Left ventricle myocardium inferior (tissue), 1 donor: ENCODE measurements at places on chromosomes 6 and 20.

GRCh38 chr6:159440911-159441703 lies 251.9 kb downstream of the SOD2 start:
- DNase-seq: no peak

- DNase-seq: no peak
These were observed 892 bp upstream of the DXO start for GRCh38 chr6:31972709-31973350.

- peak; percentile 22 for DNase-seq
These were observed 23.9 kb downstream of the MAP7 start for GRCh38 chr6:136526196-136526930.

DNA sequence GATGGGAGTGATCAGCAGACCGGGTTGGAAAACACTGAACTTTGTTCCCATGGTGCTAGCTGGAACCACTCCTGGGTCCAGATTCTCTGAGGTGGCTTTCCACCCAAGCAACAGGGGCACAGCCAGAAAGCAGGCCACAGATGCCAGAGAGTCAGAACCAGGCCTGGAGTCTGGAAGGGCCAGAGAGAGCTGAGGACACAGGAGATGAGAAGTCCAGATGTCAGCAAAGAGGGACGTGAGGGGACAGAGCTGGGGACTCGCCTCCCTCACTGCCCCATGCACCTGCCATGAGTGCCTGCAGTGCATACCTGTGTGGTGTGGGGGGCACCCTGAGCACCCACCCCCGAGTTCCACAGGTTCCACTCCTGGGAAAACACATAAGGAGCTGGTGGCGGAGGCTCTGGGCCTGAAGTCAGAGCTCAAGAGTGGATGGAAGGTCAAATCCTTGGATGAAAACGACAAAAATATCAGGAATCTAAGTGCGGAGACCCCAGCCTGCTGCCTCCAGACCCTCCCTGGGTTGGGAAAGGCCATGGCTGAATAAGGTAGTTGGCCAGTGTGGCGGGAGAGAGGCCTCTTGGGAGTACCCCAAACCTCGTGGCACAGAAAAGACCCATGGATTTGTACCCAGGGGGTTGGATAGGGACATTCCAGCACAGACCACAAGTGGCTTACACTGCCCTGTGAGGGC lies 224.2 kb downstream of the SYNDIG1 start:
- no peak for DNase-seq

DNA sequence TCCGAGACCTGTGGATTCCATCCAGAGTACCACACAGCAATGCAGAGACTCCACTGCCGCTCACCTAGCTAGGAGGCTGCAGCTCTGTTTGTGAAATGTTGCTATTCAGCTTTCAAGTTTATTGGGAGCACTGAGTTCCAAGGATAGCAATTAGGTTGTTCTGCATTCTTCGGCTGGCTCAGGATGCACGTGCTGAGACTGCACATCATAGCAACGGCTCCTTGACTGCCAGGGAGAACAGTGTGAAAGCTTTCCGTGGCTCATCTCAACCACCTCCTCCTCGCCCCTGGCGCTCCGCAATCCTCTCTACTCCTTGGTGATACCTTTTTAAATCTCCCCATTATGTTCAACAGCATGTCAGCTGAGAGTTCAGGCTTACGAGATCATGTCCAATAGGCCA lies 116.6 kb downstream of the TSHZ2 start:
- DNase-seq: no peak

- no peak for DNase-seq
These were observed 41.9 kb upstream of the PKIB start for GRCh38 chr6:122568350-122568749.

GRCh38 chr20:46324379-46324778 lies 16.1 kb upstream of the CDH22 start:
- no peak for DNase-seq

DNA sequence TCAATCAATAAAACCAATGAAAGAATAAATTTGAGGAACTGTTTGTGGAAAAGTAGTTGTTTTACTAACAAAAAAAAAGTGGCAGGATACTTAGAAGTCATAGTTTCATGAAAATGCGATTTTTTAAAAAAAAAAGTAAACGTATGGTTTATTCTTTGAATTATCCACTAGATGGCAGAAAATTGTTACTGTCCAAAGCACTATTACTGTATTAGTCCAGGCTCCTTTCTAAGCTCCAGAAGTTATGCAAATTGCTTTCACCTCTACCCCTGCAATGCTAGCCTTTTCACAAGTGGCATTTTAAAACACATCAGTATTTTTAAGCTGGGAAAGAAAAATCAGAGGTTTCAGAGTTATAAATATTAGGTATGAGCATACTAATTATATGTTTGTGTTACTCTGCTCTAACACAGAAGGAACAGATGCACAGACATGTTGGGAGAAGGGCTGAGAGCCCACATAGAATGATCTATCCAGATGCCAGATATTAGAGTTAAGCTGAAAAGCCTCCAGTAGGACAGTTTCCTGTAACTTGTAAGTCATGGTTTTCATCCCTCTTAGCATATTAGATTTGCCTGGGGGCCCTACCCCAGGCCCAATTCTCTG lies 63.9 kb downstream of the FHL5 start:
- no peak for DNase-seq

GRCh38 chr20:22629447-22629846 lies 45.1 kb upstream of the FOXA2 start:
- no peak for DNase-seq

GRCh38 chr6:109345986-109346385 lies 36.3 kb downstream of the CD164 start:
- DNase-seq: no peak

DNA sequence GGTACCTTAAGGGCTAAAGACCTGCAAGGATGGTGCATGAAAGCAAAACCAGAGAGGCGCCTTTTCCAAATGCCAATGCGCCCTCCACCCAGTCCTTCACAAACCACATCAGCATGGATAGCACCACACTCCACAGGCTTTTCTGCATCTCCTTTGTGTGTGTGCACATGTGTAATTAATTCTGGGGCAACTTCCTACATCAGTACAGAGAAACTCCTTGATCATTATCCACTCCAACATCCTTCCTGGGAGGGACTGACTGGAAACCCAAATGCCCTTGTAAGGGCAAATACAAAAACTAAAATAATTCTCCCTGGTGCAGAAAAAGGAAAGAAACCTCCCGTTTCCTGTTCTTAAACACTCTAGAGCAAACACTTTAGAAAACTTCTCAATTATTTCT lies 10.8 kb downstream of the SLC52A3 start:
- no peak for DNase-seq

GRCh38 chr20:63857764-63858392 lies 3.4 kb upstream of the ABHD16B start:
- peak; percentile 55 for DNase-seq

DNA sequence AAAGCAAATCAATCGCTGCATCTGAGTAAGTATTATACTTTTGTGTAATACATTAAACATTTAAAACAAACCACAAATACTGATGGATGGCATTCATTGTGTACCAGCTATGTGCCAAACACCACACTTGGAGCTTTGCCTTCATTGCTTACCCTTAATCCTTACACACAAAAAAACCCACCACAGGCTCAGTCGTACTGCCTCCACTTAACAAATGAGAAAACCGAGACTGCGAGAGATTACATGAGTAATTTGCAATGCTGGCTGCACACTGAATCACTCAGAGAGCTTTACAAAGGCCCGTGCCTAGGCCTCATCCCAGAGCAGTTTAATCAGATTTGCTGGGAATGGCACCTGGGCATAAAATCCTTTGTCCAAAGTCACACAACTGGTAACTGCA lies 130.5 kb downstream of the EDN1 start:
- DNase-seq: no peak

- no peak for DNase-seq
These were observed 3.9 kb upstream of the NRSN1 start for GRCh38 chr6:24122139-24122538.

- DNase-seq: peak; percentile 88
These were observed 1.0 kb downstream of the PXDC1 start for GRCh38 chr6:3750317-3751076.

GRCh38 chr6:125718109-125718508 lies 31.3 kb upstream of the HEY2 start:
- no peak for DNase-seq

- DNase-seq: no peak
These were observed 31.5 kb downstream of the PYGB start for GRCh38 chr20:25279403-25279802.

- DNase-seq: no peak
These were observed 61.7 kb upstream of the NUP153 start for GRCh38 chr6:17768388-17768787.

- no peak for DNase-seq
These were observed 25.3 kb downstream of the DUSP22 start for GRCh38 chr6:317448-318144.

DNA sequence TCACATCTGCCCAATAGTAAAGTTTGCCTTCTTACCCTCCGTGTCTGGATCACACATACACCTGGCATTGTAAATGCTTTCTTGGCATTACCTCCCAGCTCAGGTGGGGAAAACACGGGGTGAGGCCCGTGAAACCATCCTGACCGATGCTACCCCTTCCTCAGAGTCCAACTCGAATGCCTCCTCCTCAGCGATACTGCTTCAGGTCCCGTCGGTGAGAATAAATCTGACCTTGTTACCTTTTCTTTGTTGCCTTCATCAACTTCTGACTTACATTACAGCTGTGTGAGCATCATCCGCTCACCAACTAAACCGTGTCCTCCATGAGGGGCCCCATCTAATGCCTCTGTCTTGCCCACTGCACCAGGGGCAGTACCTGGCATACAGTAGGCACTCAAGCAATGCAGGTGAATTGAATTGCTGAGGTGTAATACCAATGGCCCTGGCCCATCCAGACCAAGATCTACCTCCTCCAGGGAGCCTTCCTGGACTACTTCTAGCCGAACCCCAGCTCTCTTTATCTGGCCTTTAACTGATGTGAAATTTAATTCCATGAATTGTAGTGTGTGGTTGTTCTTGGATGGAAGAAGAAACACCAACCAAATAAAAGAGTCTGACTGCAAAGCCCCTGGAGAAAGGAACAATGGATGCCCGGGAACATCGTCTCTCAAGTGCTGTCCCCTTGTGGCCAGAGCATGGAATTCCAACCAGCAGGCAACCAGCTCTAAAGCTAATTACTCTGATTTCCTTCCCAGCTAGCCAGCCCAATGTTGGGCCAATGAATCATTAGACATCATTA lies 141.5 kb downstream of the ANKRD60 start:
- no peak for DNase-seq

- DNase-seq: no peak
These were observed 34.7 kb downstream of the VEGFA start for GRCh38 chr6:43804550-43805223.

DNA sequence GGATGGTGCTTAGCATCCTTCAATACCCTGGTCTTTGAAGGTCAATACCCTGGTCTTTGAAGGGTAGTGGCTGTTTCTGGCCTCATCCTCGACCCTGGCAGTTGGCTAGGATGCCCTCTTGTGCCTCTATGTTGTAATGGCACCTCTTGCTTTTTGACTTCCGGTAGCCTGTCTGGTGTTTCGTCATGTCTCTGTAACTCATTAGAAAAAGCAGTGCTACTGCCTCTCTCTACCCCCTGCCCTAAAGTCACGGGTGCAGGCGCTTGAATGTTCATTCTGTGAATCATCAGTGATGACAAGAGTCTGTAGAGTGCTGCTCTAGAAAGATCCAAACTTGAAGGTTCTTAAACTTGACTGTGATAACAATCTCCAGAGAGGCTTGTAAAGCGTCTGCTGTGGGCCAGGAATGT lies 28.3 kb downstream of the RSPO4 start:
- no peak for DNase-seq

DNA sequence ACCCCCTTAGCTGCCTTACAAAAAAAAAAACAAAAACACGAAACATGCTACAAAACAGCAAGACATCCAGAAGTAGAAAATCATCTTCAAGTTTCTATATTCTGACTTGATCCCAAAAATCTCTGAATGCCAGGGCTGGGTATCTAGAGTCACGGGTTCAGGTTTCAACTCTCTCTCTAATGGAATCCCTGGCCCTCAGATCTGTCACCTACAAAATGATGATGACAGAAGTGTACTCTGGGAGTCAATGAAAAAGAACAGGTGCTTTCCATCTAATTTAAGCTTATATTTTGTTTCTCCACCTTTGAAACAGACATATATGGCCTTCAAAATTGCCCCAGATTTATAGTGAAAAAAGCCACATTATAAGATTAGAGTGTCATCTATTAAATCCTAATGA lies 18.3 kb downstream of the RTN4IP1 start:
- no peak for DNase-seq

- DNase-seq: no peak
These were observed 219.5 kb downstream of the BTBD9 start for GRCh38 chr6:38420207-38420606.

GRCh38 chr6:83905648-83906047 lies 46.2 kb downstream of the CYB5R4 start:
- DNase-seq: no peak

DNA sequence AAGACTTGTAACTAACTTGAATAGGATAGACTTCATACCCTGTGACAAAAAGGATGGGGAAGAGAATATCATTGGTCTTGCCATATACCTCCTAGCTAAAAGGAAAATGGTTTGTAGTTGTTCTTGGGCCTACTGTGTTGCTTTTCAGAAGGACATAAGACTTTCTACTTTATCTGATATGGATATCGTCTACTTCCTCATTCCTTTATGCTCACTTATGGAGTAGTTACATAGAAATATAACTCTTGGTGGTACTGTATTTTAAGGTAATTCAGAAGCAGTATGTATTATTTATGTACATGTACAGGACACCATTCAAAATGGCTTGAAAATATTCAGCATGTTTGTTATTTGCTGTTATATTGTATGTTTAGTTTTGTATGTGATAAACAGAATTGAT lies 8.0 kb downstream of the FAM217B start:
- no peak for DNase-seq

GRCh38 chr6:55108134-55109130 lies 65.9 kb upstream of the HCRTR2 start:
- DNase-seq: no peak

- no peak for DNase-seq
These were observed 92.6 kb downstream of the ERMARD start for GRCh38 chr6:169843991-169844390.

DNA sequence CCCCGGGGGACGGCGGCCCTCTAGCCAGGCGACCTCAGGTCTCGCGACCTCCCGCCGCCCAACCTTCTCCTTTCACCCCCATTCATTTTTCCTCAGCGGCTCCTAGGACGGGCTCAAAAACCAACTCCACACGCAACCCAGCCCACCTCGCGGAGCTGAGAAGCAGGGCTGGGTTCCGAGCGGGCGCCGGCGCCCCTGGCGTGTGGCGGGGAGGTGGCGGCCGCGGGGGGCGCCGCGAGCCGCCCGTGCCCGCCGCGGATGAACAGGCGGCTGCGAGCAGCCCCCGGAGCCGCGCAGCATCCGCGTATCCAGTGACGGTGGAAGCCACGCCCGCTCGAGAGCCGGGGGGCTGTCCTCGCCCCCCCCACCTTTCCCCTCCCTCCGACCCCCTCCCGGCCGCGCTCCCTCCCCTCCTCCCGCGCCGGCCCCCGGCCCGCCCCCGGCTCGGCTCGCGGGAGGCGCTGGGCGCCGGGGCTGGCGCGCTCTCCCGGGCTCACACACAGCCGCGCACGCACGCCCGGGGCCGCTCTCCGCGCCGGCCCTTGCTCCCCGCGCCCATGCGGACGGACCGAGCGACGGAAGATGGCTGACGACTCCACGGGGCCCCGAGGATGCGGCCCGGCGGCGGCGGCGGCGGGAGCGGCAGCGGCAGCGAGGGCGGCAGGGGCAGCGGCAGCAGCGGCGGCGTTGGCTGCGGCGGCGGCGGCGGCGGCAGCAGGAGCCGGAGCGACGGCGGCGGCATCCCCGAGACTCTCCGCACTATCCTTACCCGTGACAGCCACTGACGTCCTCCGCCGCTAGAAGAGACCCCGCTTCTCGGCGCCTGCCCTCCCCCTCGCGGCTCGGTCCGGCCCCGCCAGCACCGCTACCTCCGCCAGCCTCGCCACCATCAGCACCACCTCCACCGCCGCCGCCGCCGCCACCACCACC lies at the start of gene SOBP:
Gene SOBP (plus strand): TSS at position 482 of the 930 bp plus-strand sequence. CDS start 500 bp downstream, outside the sequence.
- peak; percentile 80 for DNase-seq
